ENCODE measurements at places on chromosomes 3 and 15.

GRCh38 chr15:58286523-58286922 lies 145.3 kb upstream of the LIPC start:
- DNase-seq, result no peak

- DNase-seq, result no peak
These were observed 155.7 kb downstream of the NUP210 start for GRCh38 chr3:13264468-13264795.

DNA sequence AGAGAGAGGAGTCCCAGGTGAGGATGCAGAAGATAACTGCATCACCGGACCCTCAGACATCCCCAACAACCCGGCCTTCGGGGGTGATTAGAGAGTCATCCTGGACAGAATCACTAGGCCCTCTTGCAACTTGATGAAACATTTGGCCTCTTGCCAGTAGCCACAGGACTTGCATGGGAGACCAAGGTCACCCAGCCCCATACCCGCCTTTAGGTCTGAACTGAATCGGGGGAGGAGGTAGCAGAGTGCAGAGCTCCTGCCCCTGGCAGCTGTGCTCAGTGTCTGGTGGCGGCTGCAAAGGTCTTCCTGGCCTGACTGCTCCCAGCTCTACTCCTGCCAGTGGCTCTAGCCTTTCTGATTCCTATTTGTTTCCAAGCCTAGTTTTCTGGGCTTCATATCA lies 12.4 kb downstream of the PIF1 start:
- no peak for DNase-seq

DNA sequence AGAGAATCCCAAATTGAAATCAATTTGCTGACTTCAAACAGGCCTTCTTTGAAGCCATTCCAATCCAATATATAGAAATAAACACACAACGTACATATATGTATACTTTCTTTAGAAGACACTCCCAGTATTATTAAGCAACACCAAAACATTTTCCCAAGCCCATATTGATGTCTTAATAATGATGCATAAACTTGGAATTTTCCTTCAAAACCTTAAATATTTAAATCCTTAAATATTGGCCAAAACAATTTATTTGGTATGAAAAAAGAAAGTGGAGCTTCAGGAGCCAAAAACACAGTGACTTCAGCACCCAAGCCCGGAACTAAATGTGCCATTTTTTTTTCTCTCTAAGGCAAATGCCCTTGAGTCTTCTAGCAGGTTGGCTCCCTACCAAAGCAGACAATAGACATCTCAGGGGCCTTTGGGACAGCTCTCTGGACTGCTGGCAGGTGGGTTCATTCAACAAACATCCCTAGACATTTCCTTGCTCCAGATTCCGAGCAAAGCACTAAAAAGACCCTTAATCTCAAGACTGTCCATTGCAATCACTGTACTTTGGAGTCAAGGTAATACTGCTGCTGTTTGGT lies 384.7 kb downstream of the NTRK3 start:
- DNase-seq, result no peak
